Natural killer cell treated with Interleukin-12 subunit alpha and Interleukin-12 subunit beta and Interleukin-15 and Interleukin-18, amount 100 ng/mL, for 72 hours (primary cell): ENCODE measurements at places on chromosomes 3 and 15. TPM values are rescaled to one million over a fixed set of nuclear protein-coding genes. Genes with fewer than 3 reads are reported as not detected.

- DNase-seq: no peak
These were observed 302.5 kb upstream of the ATP11B start for GRCh38 chr3:182490596-182491491.

DNA sequence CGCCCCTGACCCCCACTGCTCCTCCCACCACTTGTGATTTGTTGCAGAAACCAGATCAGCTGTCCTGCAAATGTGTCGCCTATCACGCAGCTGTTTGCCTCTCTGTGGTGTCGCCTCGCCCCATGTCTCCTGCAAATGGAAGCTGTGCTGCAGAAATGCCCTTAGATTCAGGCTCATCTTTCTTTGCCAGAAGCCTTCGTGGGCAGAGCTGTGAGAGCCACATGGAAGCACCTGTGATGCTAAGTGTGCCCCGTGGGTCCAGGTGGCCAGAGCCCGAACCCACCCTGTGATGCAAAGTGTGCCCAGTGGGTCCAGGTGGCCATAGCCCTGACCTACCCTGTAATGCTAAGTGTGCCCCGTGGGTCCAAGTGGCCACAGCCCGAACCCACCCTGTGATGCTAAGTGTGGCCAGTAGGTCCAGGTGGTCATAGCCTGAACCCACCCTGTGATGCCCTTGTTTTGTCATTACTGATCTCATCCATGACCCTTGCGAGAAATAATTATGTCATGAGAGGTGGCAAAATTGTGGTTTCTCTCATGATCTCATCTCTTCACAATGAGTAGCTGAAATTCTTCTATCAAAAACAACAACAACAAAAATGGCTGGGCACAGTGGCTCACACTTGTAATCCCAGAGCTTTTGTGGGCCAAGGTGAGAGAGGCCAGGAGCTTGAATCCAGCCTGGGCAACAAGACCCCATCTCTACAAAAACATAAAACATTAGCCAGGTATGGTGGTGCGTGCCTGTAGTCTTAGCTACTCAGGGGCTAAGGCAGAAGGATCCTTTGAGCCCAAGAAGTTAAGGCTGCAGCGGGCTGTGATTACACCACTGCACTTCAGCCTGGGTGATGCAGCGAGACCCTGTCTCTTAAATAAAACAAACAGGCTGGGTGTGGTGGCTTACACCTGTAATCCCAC is 187.4 kb downstream of the GOLGA6L6 start:
- DNase-seq: no peak

- no peak for DNase-seq
These were observed 68.1 kb downstream of the PDE8A start for GRCh38 chr15:85049805-85050204.

GRCh38 chr3:160685144-160685766 is 8.3 kb downstream of the ARL14 start:
- no peak for DNase-seq

GRCh38 chr3:188941103-188941502 is 230.7 kb upstream of the TPRG1 start:
- DNase-seq: no peak

DNA sequence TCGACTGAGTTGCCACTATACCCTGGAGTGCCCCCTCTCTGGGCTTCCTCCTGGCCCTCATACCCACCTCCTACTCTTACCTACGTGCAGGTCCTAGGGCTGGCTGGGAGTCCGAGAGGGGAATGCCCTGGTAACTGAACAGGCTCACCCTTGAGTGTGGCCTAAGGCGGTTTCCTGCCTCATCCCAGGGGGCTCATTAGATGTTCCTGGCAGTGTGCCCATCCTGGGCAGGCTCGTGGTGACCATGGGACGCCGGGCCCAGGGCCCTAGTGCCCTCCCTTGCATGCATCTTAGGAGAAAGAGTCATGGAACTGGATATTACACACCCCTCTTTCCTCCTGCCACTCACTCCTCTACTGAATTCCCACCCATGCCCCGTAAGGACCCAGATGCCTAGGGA is 2.8 kb downstream of the SEMA4B start:
- DNase-seq: no peak

DNA sequence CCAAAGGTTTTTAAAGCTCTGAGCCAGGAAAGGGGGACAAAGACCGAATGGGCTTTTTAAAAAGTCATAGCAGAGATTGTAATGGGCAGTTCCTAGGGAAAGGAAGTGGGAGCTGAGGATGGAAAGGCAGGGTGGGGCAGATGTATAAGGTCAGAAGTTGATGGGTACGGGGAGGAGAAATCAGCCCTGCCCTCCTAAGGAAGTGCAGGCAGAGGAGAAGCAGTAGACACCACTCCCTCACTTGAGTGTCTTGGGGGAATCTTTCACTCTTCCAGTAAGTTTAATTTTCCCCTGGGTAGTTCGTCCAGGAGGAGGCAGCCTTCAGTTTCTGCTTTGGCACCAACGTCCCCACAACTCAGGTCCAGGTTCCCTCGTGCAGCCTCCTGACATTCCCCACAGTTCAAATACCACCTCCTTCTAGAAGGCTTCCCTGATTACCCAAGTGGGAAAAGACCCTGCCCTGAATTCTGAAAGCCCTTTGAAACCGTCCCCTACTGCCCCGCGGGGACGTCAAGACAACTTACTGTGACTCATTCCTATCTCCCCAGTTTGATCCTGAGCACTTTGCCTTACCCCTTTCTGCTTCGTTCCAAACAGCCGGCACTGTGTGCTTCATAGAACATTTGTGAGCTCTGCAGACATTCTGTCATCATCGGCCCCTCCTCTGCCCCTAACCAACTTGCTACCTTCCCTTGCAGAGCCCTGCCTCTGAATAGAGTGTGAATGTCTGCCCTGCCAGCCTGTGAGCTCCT is 14.3 kb upstream of the SRP14 start:
- no peak for DNase-seq

The MKRN3 gene
- 0.93 TPM for total RNA-seq
